ENCODE measurements at places on chromosomes 12 and 14.

GRCh38 chr14:95519699-95520098 lies 3.2 kb upstream of the SYNE3 start:
- DNase-seq, result peak; percentile 61

GRCh38 chr12:114955414-114956014 lies 271.5 kb upstream of the TBX3 start:
- DNase-seq, result no peak

- no peak for DNase-seq
These were observed 43.1 kb upstream of the A2ML1 start for GRCh38 chr12:8779281-8779680.

DNA sequence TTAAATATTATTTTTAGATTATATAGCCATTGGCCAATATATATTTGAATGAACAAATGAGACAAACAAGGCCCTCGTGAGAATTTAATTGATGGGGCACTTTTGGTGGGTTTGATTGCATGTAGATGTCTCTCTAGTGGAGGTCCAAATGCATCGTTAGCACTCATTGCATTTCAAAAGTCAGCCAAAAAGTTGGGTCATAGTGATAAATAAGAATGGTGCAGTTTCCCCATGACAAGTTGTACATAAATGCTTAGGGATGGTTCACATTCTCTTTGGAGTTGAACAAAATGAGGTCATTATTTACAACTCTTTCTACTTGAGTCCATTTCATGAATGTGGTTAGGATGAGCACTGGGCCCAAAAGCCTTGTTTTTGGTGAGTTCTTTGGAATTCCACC lies 1.0 kb downstream of the BEST3 start:
- DNase-seq, result no peak

DNA sequence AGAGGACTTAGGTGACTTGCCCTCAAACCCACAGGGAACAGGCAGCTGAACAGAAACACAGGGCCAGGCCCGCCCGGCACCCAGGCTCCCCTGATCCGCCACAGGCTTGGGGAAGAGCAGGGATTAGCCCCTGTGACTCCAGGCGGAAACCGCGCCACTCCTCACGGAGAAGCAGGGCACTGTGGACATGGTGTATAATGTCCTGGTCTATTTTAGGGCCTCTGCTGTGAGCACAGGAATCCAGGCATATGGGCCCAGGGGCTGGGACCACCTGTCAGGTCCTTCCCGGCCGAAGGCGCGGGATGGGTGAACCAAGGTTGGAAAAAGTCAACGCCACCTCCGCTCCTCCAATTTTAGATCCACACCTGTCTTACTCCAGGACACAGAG lies 34.6 kb upstream of the MEG3 start:
- DNase-seq, result no peak

GRCh38 chr12:1696800-1697199 lies 5.9 kb downstream of the ADIPOR2 start:
- no peak for DNase-seq

GRCh38 chr12:8493084-8493483 lies 20.2 kb upstream of the CLEC4D start:
- DNase-seq, result peak; percentile 38

DNA sequence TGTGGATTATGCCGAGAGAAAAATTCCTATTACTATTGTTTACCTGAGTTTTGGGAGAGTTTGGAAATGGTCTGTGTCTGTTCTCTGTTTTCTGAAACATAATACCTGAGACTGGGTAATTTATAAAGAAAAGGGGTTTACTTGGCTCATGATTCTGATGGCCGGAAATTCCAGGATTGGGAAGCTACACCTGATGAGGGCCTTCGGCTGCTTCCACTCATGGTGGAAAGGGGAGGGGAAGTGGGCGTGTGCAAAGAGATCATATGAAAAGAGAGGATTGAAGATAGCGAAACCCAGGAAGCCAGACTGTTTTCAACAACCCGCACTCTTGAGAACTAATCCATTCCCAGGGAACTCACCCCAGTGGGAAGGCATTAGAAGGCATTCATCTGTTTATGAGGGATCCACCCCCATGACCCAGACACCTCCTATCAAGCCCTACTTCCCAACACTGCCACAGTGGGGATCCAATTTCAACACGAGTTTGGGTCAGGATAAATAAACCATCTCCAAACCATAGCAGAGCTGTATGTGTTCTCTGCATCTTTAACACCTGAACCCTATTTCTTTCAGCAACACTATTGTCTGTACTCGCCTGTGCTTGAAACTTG lies 51.1 kb downstream of the APAF1 start:
- no peak for DNase-seq

- DNase-seq, result no peak
These were observed 80.8 kb downstream of the MNAT1 start for GRCh38 chr14:60815371-60815770.
